ENCODE measurements at places on chromosomes 5 and 9.

DNA sequence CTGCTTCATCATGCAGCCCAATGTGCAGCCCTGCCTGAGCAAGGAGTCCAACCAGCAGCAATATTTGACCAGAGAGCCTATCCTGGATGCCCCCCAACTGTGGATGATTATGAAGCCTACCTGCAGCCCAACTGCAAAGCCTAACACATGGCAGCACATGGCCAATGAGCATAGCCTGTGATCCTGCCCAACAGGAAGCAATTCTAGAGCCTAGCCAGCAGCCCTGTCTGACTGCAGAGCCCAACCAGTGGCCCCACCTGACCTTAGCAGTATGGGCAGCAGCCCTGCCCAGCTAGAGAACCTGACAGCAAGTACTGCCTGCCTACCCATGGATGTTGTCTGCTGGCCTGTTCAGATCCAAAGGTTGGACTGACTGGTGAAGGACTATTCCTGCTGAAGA lies 97.3 kb upstream of the SH3GL2 start:
- no peak for DNase-seq

DNA sequence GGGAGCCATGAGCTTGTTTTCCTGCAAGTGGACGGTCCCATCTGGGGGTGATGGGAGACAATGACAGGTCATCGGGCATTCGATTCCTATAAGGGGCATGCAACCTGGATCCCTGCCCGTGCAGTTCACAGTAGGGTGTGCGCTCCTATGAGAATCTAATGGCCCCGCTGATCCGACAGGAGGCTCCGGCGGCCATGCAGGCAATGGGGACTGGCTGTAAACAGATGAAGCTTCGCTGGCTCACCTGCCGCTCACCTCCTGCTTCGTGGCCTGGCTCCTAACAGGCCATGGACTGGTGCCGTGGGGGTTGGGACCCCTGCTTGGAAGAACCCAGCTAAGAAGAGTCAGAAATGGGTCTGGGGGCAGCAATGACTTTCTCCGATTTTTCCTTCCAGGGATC lies 21.0 kb downstream of the PAEP start:
- no peak for DNase-seq

DNA sequence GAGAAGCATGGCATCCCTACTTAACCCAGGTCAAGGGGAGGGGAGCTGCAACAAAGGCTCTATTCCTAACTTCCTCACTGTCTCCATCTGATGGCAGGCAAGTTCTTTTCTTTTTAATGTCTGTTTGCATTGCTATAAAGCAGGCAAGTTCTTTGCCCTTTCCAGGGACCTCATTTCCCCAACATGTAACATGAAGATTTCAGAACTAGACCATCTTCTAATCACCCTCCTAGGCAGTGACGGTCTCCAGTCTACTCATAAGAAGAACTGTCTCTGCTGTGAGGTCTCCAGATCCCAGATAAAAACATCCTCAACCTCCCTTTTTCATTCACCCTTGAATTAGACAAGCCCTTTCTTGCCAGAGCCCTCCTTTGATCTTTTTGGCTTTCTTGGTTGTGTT lies 42.1 kb downstream of the PPP1R2B start:
- no peak for DNase-seq

GRCh38 chr9:34546834-34547827 lies 24.3 kb upstream of the ENHO start:
- no peak for DNase-seq

- no peak for DNase-seq
Measured at GRCh38 chr5:147616421-147616820, 106.6 kb upstream of the DPYSL3 start.

- no peak for DNase-seq
Measured at GRCh38 chr5:36300191-36300926, 1.3 kb downstream of the RANBP3L start.

- DNase-seq, result no peak
Measured at GRCh38 chr5:5683174-5683573, 260.7 kb downstream of the ICE1 start.

- no peak for DNase-seq
Measured at GRCh38 chr9:129208207-129209032, 30.4 kb upstream of the IER5L start.

DNA sequence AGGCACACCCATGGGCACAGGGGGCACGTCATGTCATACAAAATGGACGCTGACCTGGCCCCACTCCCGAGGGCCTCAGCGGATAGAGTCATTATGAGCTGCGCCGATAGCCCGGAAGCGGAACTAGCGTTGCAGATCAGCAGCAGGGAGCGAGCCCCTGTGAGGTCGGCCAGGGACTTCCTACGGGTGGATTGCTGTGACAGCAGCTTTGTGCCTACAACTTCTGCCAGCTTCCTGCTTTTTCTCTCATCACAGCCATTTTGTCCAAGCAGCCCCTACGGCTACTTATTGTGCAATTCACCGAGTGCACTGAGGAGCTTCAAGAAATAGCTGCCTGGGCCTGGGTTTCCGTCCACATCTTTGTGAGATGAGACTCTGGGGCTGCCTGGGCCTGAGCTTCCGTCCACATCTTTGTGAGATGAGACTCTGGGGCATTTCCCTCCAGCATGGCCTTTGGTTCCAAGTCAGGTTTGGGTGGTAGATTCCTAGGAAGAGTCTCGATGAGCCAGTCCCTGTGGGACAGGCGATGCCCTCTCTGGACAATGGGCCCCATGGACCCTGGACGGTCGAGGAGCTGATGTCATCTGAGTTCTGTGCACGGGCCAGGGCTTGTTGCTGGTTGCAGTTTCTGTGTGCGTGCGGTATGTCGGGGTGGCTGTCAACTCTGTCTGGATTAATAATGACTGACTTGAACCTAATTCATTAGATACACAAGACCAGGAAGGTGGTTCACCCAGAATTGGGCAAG lies 67.0 kb upstream of the GNE start:
- peak; percentile 58 for DNase-seq

GRCh38 chr5:56605231-56605630 lies 210.1 kb upstream of the MAP3K1 start:
- DNase-seq, result no peak

DNA sequence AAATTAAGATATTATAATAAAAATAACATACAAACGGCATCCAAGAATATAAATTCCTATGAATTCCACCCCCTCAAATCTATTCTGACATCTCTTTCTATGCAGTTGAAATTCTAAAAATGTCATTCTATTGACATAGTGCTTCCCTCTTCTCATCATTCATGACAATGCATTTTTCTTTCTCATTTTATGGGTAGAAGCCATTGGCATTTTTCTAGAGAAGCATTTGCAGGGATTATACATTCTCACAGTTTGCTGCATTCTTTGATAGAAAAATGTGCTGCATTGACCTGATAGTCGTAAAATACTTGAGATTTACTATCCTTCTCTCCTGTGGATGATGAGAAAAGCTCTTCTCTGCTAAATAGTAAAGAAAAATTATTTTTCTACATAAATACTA lies 760.9 kb upstream of the ACO1 start:
- DNase-seq, result no peak

GRCh38 chr9:4640027-4640426 lies 22.1 kb upstream of the PLPP6 start:
- no peak for DNase-seq

DNA sequence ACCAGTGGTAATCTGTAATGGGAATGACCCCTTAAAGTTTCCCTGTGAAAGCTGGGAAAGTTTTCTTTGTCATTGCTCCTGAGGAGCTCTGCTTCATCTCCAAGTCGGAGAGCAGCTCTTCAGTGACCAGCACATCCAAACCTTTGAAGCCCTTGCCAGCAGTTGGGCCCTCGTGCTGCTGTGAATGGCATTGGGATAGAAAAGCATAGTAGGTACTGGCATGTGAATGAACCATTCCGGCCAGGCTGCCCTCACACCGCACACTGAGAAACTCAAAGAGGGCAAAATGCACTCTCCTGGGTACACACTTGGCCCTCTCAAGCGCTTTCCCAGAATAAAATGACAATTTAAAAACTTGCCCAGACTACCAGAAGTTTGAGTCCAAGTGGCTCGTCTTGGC lies 1135.0 kb upstream of the WWC1 start:
- no peak for DNase-seq

DNA sequence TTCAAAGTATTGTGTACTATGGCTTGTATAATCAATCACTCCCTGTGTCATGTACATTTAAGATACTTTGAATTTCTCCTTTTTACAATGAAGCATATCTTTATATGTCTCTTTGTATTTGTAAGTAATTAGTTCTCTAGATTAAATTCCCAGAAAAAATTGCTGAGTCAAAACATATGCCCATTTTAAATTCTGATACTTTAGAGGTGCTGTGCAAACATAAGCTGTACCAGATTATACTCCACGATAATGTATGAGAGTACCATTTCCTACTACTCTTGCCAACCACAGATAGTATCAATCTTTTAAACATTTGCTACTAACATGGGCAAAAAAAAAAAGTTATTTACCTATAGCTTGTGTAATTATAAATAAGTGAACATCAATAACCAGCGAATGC lies 18.3 kb downstream of the DCAF10 start:
- no peak for DNase-seq

GRCh38 chr9:135297456-135298075 lies 182.0 kb upstream of the PPP1R26 start:
- no peak for DNase-seq

GRCh38 chr9:130421802-130422276 lies 22.9 kb upstream of the ASS1 start:
- DNase-seq, result no peak

DNA sequence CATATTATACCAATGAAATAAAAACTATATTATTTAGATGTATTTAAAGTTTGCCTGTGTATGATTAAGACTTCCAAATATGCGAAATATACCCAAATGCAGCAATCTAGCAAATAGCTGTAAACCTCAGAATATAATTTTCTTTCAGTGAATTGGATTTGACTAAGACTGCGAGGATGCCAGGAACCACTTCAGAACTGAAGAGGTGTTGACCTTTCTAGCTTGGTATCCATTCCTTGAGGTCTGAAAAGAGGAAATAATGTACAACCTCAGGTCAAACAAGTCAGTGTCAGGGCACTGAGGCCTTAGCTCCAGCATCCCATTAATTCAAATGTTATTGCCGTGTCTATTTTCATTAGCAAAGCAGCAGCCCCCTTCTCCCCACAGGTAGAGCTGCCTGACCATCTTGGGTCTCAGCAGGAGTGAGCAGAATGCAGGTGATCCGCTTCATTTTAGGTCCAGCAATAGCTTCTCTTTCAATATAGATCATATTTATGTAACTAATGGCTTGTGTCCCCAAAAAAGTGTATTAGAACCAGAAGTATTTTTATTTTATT lies 100.0 kb downstream of the KIAA1958 start:
- DNase-seq, result no peak

DNA sequence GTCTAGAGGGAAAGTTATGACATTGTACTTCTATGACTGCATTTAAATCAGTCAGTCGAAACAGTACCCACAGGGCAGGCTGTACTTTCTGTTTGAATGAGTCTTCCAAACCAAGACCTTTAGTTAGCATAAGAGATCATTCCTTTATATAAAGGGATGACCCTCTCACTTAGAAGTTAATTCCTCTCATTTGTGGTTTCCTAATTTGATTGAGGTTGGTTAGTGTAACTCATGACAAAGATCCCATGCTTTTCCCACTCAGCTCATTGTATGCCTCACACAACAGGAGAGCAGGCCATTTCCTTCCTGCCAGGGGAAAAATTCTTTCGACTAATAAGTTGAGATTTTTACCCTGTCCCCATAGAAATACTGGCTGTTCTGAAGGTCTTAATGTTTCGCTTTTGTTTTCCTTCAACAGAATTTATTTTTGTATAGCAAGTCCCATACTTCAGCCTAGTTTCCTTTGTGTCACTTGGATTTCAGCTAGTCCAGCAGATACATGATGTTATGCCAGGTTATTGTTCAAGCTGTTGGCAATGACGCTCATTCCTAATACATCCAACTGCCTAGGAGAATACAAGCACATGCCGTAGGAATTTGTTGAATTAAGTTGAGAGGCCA lies 500.7 kb downstream of the SPATA31D1 start:
- DNase-seq, result peak; percentile 32

DNA sequence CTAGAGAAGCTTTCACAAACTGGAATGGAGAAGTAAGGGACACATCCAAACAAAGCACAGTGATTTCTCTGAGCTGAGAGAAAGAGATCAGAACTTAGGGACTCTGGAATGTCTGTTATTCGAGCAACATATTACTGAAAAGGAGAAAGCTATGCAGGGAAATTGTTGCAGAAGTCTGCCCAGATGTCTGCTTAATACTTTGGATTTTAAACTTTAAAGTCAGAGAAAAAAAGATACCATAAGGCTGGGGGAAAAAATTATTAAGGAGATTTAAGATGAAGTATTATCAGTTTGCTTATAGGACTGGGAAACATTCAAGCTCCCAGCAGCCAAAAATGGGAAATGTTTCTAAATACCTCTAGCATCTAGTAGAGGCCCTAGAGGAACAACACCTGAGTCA lies 803.9 kb downstream of the TAF11L14 start:
- DNase-seq, result no peak

Data from breast epithelium (tissue), 4 donors.